Fibroblast of skin of right quadriceps (primary cell): ENCODE measurements at places on chromosomes 5 and 9.

DNA sequence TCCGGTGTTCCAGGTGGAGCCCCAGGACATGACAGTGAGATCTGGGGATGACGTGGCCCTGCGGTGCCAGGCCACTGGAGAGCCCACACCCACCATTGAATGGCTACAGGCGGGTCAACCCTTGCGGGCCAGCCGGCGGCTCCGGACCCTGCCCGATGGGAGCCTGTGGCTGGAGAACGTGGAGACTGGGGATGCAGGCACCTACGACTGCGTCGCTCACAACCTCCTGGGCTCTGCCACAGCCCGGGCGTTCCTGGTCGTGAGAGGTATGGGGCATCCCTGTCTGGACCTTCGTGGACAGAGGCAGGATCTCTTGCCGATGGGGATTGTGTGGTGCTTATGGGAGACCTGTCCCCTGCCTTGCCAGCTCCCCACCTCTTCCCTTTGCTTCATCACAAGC, 26.0 kb upstream of the ASS1 start:
- no peak for DNase-seq

DNA sequence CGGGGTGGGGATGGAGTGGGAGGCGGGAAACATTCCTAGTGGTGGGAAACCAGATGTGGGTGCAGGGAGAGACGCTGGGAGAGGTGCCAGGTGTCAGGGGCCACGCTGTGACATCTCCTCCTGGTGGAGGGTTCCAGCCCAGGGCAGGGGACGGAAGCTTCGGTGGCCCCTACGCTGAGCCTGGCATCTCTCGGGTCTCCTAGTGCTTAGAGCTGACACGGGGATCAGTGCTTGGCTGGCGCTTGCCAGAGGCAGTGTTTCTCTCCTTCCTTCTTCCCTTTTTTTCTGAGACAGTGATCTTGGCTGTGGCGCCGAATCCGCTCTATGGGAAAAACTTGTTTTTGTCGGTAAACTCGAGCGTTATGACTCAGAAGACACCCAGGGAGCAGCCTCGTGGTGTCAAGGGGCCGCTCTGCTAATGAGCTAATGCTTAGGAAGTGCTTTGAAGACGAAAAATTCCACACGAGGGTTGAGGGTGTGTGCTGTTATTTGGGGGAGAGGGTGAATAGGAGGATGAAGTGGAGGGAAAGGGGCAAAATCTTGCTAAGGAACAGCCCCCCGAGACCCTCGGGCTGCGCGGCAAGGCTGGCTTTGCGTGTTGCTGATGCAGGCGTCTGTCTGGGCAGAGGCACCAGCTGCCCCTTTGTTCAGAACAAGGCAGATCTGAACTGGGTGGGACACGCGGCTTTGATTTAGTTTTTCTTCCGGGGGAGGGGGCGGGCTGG, 20.4 kb upstream of the IER5L start:
- DNase-seq: peak; percentile 89

GRCh38 chr5:96657068-96657467, 5.1 kb upstream of the CAST start:
- DNase-seq: peak; percentile 94

GRCh38 chr9:15033316-15033715, 123.1 kb upstream of the FREM1 start:
- no peak for DNase-seq

GRCh38 chr9:112752334-112753125, 2.0 kb downstream of the SNX30 start:
- no peak for DNase-seq

- DNase-seq: no peak
Observed at GRCh38 chr5:65252977-65253376, 228.7 kb downstream of the ADAMTS6 start.

DNA sequence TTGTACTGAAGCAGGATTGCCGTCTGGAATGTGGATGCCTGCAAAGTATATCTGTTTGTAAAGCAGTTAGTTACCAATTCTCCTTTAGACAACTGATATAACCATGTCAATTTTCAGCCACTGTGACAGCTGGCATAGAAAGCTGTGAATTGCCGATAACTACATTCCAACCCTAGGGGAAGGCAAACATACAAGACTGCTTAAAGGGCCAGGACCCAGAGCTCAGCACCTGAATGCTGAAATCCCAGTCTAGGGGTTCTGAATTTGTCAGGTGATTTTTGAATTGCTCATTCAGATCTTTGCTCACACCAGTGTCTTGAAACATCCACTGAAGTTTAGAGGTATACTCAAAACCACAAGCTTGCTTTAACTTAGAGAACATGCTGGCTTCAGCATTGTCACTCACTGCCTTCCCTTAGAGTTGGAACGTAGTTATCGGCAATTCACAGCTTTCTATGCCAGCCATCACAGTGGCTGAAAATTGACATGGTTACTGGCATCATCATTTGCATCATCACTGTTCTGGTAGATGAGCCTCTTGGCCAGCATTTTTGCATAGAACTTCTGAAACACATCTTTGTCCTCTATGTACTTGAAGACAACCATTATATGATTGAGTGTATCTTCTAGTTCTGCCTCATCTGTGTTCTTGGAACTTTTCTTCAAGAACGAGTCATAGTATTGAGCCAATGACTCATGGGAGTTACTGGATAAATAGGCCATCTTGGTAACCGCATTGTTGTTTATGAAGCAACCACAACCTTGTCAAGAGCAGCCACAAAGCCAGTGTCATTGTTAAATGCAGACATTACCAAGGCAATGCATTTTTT, 82.1 kb downstream of the CCDC192 start:
- peak; percentile 87 for DNase-seq

DNA sequence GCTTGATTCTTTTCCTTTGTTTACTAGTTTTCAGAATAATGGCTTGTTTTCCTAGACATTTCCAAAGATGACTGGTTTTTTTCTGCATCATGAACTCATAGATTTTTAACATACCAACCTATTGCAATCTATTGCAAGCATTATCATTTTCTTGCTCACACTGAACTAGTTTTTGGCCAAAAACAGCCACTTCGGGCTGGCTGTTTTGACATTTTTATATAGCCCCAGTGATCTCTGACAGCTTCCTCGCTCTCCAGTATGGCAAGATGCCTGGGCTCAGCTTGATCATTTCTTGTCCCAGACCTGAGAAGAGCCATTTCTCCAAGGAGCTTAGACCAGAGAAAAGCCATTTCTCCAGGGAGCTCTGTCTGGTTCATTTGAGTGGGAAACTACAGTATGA, 94.3 kb upstream of the MAMDC2 start:
- DNase-seq: peak; percentile 77

- no peak for DNase-seq
Observed at GRCh38 chr5:143599474-143599873, 196.0 kb upstream of the NR3C1 start.

GRCh38 chr5:39283231-39283818, 64.0 kb upstream of the FYB1 start:
- DNase-seq: peak; percentile 60

GRCh38 chr9:134634176-134634575, 7.4 kb upstream of the COL5A1 start:
- DNase-seq: no peak

DNA sequence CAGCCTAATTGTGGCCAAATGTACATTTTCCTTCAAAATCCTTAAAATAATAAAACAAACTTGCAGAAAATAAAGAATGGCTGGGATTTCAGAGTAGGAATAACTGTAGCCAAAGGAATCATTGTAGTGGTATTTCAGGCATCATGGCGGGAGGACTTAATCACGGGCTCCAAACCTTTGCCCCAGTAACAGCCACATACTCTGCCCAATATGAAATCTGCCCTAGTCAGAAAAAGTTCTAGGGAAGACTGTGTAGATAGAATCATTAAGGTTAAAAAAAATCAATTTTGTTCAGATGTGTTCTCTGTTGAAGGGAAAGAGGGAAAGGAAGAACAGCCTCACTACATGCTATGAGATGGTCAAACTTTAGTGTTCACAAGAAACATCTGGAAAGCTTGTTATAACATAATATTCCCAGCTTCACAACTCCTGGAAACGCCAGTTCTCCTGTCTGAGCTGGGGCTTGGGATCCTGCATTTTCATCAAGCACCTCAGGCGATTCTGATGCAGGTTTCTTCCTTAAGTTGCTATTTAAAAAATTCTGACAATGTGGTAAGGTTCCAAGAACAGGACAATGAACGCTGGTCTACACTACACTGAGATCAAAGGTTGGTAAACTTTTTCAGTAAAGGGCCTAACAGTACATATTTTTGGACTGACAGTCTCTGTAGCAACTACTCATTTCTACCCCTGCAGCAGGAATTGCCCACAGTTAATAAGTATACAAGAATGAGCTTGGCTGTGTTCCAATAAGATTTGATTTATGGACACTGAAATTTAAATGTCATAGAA, 87.9 kb downstream of the CEMIP2 start:
- peak; percentile 72 for DNase-seq

GRCh38 chr5:522899-523440, 1.3 kb downstream of the SLC9A3 start:
- DNase-seq: no peak

GRCh38 chr5:10601246-10602030, 37.6 kb downstream of the ANKRD33B start:
- DNase-seq: peak; percentile 86

GRCh38 chr9:33304362-33304761, 14.0 kb downstream of the NFX1 start:
- no peak for DNase-seq

DNA sequence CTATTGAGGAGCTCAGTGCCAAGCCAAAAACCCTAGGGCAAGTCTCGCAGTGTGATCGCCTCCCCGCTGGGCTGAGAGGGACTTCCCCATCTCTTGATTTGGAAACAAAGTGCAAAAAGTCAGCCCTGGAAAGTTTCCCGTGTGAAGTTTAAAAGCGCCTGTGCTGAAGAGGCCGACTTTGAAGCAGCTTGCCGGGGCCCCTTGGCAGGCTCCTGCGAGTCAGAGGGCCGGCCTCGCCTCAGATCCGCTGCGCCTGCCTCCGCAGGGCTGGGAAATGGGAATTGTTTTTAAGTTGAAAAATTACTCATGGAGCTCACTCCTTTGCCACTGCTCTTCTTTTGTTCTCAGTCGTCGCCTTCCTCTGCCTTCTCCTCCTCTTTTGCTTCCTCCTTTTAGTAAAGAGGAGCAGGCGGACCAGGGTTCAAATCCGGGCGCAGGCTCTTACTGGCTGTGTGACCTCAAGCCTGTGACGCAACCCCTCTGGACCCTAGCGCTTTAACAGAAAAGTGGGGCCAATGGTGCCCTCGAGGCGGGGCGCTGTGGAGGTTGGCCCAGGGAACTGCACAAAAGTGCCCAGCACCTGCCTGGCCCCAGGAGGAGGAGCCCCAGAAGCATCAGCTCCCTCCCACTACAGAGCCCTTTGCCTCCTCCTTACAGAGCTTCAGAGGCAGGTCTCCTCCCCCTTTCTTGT, 14.7 kb upstream of the LHX2 start:
- no peak for DNase-seq

- peak; percentile 85 for DNase-seq
Observed at GRCh38 chr5:159874263-159874662, 42.0 kb upstream of the ADRA1B start.

GRCh38 chr9:79489261-79490000, 82.3 kb upstream of the TLE4 start:
- peak; percentile 26 for DNase-seq

- DNase-seq: no peak
Observed at GRCh38 chr9:132998831-132999635, 20.5 kb downstream of the GFI1B start.

- DNase-seq: peak; percentile 84
Observed at GRCh38 chr5:56465769-56466135, 232.6 kb upstream of the ANKRD55 start.

- DNase-seq: no peak
Observed at GRCh38 chr9:109198736-109199382, 31.8 kb upstream of the FRRS1L start.

DNA sequence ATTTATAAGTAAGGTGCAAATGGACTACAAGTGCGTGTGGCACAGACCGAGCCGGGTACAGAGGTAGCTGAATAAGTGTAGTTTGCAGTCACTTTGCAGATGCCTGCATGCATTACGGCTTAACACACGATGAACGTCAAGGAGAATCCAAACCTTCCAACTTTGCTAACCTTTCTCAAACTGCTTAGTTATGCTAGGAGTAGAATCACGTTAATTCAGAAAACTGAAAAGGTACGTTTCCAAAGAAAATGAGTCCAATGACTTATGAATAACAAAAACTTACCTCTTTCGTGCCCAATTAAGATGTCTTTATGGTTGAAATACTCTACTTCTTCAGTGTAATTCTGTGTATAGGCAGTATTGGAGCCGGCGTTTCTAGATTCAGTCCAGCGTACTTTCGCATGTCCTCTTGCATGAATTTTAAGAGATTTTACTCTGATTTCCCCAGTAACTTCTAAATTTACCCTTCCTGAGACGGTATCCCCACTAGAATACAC, 539 bp downstream of the ARRDC3 start:
- peak; percentile 38 for DNase-seq

DNA sequence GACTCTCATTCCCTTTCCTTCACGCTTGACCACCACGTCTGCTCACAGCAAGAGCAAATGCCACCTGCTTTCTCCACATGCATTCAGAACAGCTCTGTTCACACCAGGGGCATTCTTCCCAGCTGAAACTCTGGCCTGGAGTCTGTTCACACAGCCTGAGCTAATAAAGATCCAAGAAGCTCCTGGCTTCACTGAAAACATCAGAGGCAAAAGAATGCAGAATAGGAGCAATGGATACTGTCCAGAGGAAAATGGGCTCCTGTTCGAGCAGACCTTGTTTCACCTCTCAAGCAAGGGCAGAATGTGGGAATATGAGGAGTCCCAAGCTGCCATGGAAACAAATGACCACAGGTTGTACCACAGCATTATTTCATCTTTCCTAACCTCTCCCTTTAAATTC, 402.7 kb upstream of the TNC start:
- DNase-seq: no peak

- no peak for DNase-seq
Observed at GRCh38 chr5:31328040-31328733, 134.7 kb downstream of the CDH6 start.

DNA sequence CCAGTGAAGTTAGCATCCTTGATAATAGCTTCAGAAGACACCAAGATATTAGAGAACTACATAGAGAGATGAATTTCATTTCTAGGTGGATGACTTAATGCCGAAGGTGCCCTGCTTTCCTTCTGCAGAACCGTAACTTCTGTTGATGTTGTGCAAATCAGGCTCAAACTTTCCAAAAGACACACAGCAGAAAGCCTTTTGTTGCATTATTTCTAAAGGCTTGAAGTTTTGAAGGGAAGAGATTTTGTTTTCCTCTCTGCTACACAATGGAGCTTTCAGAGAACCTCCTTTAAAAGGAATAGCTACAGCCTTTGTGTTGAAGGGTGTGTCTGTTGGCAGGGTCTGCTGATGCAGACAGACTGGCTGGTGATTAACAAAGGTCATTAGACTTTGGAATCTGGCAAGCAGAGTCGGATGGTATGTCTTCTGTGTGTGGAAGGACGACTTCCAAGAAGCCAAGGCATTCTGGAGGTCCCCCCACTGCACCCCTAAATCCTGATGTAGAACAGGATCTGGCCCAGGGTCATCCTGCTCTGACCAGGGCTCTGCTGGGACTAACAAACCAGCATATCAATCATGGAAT, 57.8 kb downstream of the ZNF462 start:
- DNase-seq: peak; percentile 17

GRCh38 chr5:926417-927171, 33.9 kb downstream of the TRIP13 start:
- DNase-seq: peak; percentile 24

GRCh38 chr5:59317023-59317773, 576.3 kb downstream of the PDE4D start:
- peak; percentile 14 for DNase-seq

- DNase-seq: no peak
Observed at GRCh38 chr5:142663246-142663645, 22.6 kb downstream of the FGF1 start.
